ENCODE measurements at places on chromosomes 12 and 14.

- DNase-seq, result no peak
These were observed 34.0 kb upstream of the HECTD1 start for GRCh38 chr14:31241450-31242114.

GRCh38 chr14:37429618-37430017 is 165.4 kb downstream of the FOXA1 start:
- no peak for DNase-seq

DNA sequence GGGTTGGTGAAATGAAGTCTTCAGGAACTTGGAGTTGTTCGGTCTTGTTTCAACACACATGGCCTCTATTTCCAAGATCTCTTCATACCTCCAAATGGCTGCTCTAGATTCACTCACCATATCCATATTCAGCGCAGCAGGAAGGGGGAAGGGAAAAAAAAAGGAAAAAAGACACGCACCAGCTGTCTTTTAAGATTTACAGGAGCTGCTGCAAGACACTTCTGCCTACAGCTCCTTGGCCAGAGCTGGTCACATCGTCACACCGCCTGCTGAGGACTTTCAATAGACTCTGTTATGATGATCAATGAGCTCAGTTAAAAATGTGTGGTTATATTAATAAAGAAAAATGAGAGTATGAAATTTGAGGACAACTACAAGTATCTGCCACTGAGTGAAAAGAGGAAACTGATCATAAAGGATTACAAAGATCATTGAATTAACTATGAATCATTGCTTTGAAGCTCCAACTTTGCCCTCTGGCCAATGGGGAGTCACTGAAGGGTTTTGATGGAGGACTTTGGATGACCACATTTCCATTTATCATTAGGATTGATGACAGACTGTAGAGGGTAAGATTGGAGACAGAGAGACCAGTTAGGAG is 182.1 kb upstream of the HMGA2 start:
- DNase-seq, result no peak

GRCh38 chr12:99330216-99330615 is 317.3 kb upstream of the GARIN6 start:
- DNase-seq, result no peak

- no peak for DNase-seq
These were observed 50.6 kb downstream of the OTX2 start for GRCh38 chr14:56759633-56760032.

- no peak for DNase-seq
These were observed 19.9 kb downstream of the DAAM1 start for GRCh38 chr14:59208224-59208814.

GRCh38 chr14:60195179-60195810 is 30.1 kb upstream of the DHRS7 start:
- DNase-seq, result no peak

GRCh38 chr12:75476071-75476470 is 4.5 kb upstream of the GLIPR1 start:
- DNase-seq, result no peak

GRCh38 chr12:120988658-120989057 is 10.3 kb downstream of the HNF1A start:
- no peak for DNase-seq

DNA sequence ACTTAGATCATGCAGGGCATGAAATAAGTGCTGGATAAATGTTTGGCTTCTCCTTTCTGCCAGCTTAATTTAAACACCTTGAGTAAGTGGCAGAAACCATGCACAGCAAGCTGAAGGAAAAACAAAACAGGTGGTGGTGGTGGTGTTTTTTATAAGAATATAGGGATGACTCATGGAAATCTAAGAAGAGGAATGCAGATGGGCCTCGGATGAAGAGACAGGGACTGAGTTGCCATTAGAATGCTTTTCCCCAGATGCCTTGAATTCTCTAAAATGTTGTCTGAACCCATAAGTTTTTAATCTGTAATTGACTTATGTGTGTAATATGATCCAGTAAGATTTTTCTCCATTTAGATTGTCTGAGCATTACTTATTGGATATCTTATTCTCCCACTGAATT is 93.1 kb upstream of the ZDHHC17 start:
- no peak for DNase-seq

DNA sequence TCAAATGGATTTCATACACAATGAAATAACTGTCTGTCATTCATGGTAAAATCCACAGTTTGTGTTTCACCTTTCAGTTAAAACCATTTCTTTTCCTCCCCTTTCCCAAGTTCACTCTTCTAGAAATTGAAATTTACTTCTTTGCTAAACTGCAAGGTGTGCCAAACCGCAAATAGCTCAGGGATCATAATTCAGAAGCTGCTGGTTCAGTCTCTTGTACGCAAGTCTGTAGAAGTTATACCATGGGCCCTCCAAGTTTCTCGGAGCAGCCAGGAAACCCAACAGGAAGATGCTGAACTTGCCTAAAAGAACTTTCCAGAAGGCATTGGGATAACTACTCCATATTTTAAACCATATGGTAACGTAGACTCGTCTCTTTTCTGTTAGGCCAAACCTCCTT is 268.9 kb downstream of the FLRT2 start:
- no peak for DNase-seq

- DNase-seq, result peak; percentile 33
These were observed 2.7 kb downstream of the PTHLH start for GRCh38 chr12:27969624-27970400.

DNA sequence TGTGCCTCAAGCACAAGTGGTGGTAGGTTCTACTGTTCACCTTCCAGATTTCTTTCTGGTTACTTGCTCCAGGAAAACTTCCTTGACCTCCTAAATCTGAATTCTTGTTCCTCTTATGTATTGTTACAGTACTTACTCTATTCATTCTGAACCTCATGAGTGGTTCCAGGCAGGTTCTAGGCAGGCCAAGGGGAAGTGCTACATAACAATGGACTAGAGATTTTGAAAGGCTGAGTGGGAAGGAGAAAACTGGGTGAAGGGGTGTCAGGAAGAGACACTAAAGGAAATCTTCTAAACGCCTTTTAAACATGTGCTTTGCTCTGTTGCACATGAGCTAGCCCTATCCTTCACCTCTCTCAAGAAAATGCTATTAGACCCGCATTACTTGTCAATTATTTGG is 1.6 kb downstream of the YARS2 start:
- no peak for DNase-seq

- no peak for DNase-seq
These were observed 982.0 kb upstream of the TMEM132C start for GRCh38 chr12:127284870-127285431.

GRCh38 chr12:95674631-95675030 is 115.9 kb downstream of the NTN4 start:
- DNase-seq, result peak; percentile 86

GRCh38 chr14:101102875-101103274 is 199.4 kb upstream of the RTL1 start:
- DNase-seq, result no peak

GRCh38 chr12:124763594-124763979 is 100.1 kb downstream of the SCARB1 start:
- no peak for DNase-seq

- DNase-seq, result no peak
These were observed 108.6 kb downstream of the KTN1 start for GRCh38 chr14:55688566-55688965.

- peak; percentile 82 for DNase-seq
These were observed at the start of gene ZBTB42 for GRCh38 chr14:104800771-104801519. Gene ZBTB42, plus strand, starts transcription at chr14:104801101. Its CDS starts 97 bp downstream, at chr14:104801198.

- DNase-seq, result no peak
These were observed 340.7 kb upstream of the LMO3 start for GRCh38 chr12:16946704-16947103.

- no peak for DNase-seq
These were observed 1409.5 kb downstream of the AACS start for GRCh38 chr12:126474703-126475102.

GRCh38 chr12:67042697-67043131 is 226.4 kb upstream of the CAND1 start:
- peak; percentile 82 for DNase-seq

Measured in NCI-H510A (cell line).